Ovary (tissue), 10 donors: ENCODE measurements at places on chromosomes 11 and 22.

- DNase-seq, result no peak
These were observed 71.3 kb downstream of the ETS1 start for GRCh38 chr11:128515826-128516778.

DNA sequence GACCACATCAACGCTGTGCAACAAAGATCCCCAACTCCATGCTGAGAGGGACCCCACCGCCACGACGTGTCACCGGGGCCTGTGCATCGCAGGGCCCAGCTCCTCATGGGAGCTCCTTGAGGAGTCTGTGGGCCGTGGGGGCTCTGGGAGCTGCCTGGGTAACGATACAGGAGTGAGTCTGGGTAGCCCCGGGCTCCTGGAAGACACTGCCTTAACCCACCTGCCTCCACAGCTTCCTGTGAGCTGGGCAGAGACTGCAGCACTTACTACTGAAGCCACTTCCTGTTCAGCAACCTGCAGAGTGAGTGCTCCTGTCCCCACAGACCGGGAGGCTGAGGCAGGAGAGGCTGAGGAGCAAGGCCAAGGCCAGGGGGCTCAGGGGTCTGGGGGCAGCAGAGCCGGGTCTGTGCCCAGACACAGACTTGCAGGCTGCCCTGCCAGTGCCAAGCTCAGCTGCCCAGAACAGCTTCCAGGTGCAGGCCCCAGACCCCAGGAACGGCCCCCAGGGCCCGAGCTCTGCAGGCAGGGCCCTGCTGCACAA is 226.7 kb downstream of the BRD1 start:
- DNase-seq, result no peak

GRCh38 chr22:43376765-43377547 is 33.8 kb upstream of the SCUBE1 start:
- DNase-seq, result peak; percentile 36

- no peak for DNase-seq
These were observed 206.8 kb upstream of the CADM1 start for GRCh38 chr11:115710980-115711379.

- no peak for DNase-seq
These were observed 34.9 kb downstream of the UBASH3B start for GRCh38 chr11:122690384-122690783.

- DNase-seq, result peak; percentile 87
These were observed 13.4 kb upstream of the TPCN2 start for GRCh38 chr11:69035150-69035945.

GRCh38 chr22:29879753-29880152 is 3.2 kb upstream of the MTMR3 start:
- no peak for DNase-seq

- DNase-seq, result no peak
These were observed 400.4 kb downstream of the NXPE2 start for GRCh38 chr11:115078461-115079438.

DNA sequence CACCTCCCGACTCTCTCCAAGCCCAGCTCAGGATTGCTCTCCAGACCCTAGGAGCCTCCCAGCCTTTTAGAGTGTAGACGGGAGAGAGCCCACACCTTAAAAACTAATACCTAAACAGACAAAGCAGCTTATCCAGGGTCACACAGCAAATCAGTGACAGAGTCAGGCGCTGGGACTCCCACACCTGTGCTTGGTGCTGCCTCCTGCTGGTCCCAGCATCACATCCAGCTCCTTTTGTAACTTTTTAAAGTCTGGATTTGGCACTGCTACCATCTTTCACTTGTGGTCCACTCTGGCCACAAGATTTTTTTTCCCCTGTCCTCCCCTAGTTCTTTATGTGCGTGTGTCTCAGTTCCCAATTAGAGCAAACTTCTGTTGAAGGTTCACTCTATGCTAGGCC is 4.7 kb downstream of the ANO1 start:
- DNase-seq, result no peak

DNA sequence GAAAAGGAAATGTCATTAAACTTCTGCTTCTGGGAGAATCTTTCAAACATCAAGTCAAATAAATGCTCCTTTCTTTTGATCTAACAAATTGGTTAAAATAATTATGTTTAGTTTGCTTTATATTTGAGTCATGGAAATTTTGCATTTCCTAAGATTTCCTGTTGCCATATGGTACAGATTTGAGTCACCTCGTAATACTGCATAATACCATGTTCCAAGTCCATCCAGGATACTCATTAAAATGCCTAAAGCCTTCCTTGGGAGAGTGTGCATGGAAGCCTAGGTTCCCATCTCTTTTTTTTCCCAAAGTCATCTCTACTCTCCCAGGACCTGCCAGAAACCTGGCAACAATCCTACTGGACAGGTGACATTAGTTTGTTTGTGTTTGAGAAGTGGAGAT is 4.2 kb downstream of the OR9I1 start:
- no peak for DNase-seq

GRCh38 chr22:42863349-42863961 is 6.4 kb upstream of the ARFGAP3 start:
- DNase-seq, result no peak

GRCh38 chr11:66915866-66916265 is 42.3 kb downstream of the PC start:
- DNase-seq, result no peak

DNA sequence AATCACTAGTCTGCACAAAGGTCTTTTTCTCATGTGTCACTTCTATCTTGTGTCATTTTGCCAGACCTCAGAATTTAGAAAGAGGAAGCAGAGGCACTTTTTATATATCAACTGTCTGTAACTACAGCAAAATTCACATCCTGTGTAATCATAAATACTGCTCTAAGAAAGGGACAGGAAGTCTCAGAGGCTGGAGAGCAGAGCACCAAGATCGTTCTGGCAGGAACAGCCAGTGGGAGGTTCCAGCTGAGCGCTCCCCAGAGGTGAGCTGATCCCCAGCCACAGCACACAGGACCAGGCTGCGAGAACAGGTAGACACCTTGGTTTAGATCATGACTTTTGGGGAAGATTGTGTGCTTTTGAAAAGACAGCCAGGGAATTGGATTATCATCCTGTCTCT is at the start of gene MS4A7:
Gene MS4A7, plus strand, starts transcription at position 179 of the 400 bp plus-strand sequence. CDS start 4,610 bp downstream, outside the sequence.
- DNase-seq, result no peak

DNA sequence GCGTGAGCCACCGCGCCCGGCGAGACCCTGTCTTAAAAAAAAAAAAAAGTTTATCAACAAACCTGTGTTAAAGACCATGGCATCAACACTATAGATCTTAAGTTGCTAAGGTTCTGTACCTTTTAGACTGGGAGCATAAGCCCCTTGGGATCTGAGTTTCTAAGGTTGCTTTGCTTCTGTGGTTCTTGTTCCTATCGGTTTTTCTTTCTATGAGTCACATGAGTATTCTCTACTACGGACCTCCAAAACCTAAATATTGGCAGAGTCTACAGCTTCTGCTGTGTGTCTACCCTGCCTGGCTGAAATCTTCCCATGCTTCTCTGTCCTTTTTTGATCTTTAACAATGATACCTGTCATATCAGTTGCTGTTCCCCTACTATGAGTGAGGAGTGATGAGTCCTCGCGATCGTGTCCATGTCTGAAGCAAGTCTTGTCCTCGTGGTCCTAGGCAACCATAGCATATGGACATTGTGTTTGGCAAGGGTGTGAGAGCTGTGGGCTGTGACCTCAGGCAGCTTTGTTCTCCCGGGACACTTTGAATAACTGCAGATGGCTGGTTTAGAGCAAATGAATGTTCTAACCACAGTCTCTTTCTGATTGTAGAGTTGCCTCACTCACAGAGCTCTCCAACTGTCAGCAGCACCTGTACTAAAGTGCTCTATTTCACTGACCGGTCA is 9.0 kb upstream of the DLAT start:
- no peak for DNase-seq

DNA sequence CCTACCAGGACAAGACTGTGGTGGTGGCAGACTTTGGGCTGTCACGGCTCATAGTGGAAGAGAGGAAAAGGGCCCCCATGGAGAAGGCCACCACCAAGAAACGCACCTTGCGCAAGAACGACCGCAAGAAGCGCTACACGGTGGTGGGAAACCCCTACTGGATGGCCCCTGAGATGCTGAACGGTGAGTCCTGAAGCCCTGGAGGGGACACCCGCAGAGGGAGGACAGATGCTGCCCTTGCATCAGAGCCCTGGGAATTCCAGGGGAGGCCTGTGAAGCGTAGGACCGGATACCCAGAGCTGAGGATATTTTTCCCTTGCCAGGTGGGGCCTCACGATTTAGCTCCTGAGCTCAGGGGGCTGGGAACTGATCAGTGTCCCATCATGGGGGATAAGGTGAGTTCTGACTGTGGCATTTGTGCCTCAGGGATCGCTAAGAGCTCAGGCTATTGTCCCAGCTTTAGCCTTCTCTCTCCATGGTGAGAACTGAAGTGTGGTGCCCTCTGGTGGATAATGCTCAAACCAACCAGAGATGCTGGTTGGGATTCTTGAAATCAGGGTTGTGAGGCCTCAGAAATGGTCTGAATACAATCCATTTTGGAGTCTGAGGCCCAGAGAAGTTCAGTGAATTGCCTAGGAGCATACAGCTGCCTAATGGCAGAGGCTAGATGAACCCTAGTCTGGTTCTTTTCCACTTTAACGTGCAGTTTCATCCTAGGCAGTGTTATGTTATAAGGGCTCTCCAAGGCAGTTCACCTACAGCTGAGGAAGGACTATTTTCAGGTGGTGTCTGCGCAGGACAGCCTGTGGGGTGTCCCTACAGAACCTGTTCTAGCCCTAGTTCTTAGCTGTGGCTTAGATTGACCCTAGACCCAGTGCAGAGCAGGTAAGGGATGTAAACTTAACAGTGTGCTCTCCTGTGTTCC is 19.5 kb downstream of the PIK3IP1 start:
- peak; percentile 40 for DNase-seq

- peak; percentile 43 for DNase-seq
These were observed 33.5 kb upstream of the FCHSD2 start for GRCh38 chr11:73175551-73176144.
